ENCODE measurements at places on chromosomes 5 and 9.

GRCh38 chr5:36596247-36596646 lies 10.2 kb upstream of the SLC1A3 start:
- no peak for DNase-seq

GRCh38 chr5:58412932-58413331 lies 47.0 kb downstream of the PLK2 start:
- DNase-seq, result no peak

DNA sequence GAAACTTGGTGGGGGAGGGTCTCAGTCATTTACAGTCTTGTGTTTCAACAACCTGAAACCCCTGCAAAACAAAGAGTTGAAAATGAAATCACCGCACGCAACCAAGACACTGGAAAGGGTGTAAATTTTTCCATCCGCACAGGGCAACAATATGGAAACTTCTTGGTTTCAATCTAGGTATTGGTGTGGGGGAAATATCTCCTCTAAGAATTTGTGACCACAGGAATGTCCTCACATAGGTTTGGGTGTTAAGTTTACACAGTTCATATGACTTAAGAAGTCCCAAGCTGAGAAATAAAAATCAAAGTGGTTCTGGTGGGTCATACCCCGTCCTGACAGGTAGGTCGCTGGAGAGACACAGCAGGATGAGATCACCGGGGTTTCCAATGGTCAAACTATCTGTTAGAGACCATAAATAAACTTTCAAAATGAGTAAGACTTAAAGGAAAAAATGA lies 51.9 kb upstream of the PIP5K1B start:
- no peak for DNase-seq

GRCh38 chr5:16726538-16726946 lies 109.7 kb upstream of the RETREG1 start:
- DNase-seq, result no peak

Data from HTR-8/SVneo (cell line).